ENCODE measurements at places on chromosomes 6 and 20.

DNA sequence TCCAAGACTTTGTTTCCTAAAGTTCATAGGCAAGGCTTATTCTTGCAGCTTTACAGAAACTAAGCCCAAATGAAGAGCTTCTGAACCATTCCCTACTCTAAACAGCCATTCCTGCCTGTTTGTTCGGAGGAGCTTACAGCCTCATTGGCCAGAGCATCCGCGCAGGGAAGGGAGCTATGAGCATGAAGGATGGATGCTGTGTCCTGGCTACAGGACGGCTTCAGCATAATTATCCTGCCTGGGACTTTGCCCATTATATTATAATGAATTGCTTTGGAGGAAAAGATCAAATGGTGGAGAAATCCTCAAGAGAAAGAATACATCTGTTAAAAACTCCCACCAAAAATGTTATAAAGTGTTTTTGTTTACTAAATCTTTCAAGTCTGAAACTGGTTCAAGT, 378.2 kb upstream of the BTBD3 start:
- no peak for DNase-seq

GRCh38 chr6:74434171-74434570, 738.2 kb downstream of the CD109 start:
- no peak for DNase-seq

GRCh38 chr6:16635810-16636602, 125.3 kb downstream of the ATXN1 start:
- DNase-seq: peak; percentile 86

GRCh38 chr20:39378776-39379175, 416.6 kb downstream of the DHX35 start:
- DNase-seq: no peak

- no peak for DNase-seq
Measured at GRCh38 chr20:21677781-21678180, 27.7 kb upstream of the PAX1 start.
